ENCODE measurements at places on chromosomes 16 and 17.
A peak's percentile ranks its signal among the peaks of the same experiment; 100 is the strongest.

DNA sequence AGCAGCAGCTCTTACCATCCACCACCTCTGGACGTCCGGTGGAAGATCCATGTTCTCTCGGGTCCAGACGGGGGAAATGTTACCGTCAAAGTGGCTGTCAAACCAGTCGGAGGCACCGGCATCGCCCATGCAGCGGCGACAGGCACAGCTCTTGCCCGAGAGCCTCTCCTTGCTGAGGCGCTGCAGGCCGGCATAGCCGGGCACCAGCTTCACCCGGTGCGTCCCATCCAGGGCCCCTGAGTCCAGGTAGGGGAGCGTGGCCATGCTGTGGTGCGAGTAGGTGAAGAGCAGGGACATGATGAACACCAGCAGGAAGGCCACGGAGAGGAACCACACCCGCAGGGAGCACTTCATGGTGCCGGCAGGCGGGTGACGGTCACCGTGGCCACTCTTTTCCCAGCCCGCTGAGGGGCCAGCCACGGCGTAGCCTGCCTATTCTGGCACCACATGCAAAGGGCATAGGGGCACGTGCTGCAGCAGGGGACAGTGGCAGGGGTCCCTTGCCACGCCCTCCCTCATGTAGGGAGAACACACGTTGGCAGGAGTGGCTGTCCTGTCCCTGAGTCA, 40.6 kb downstream of the ST3GAL2 start:
- DNase-seq, result no peak

GRCh38 chr16:11665071-11665491, 3.2 kb upstream of the SNN start:
- no peak for DNase-seq

- peak; percentile 60 for DNase-seq
Observed at GRCh38 chr17:4934173-4934979, 2.3 kb downstream of the GP1BA start.

- DNase-seq, result no peak
Observed at GRCh38 chr16:75535211-75535843, 581 bp downstream of the CHST5 start.

DNA sequence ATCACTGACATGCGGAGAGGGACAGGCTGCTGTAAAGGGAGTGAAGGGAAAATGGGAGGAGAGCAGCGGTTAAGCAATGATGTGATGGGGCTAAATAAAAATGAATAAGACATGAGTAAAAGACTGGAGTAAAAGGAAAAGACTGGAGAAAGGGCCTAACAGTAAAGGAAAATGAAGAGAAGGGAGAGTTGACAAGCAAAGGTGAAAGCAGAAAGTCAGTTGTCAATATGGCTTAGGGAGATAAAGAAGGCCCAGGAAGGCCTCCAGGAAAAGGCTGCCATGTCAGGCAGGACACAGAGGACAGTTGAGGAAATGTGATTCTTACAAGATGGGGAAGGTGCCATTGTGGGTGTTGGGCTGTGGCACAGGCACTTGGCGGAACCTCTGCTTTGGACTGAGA, 98.9 kb upstream of the AMZ2 start:
- peak; percentile 9 for DNase-seq

DNA sequence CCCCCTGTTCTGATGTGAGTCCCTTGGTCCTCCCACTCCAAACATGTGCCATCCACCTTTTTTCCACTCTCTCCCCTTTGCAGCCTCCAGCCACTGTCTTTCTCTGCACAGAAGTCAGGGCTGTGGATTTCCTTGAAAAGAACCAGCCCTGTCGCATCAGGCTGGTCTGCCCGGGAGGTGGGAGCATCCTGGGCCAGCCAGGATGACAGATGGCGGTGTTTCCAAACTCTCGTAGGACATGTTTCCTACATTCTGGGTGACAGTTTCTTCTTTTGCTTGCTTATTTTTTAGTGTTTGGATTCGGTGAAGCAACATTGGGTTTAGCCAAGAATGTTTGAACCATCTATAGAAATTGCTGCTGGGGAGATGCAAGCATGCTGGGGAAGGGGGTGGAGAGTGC, 100.8 kb downstream of the CCDC182 start:
- DNase-seq, result no peak

- peak; percentile 53 for DNase-seq
Observed at GRCh38 chr16:4800290-4801041, 2.0 kb downstream of the ROGDI start.

All from hematopoietic multipotent progenitor cell treated with erythropoietin and hydrocortisone succinate and interleukin-3 and kit ligand, for 8 days (in vitro differentiated cells).